ENCODE measurements at places on chromosomes 16 and 17.

GRCh38 chr17:68318103-68318991 lies 27.1 kb downstream of the ARSG start:
- DNase-seq: no peak

- DNase-seq: no peak
These were observed 63.5 kb upstream of the LGALS9 start for GRCh38 chr17:27567563-27567859.

- DNase-seq: no peak
These were observed 36.0 kb downstream of the CHD9 start for GRCh38 chr16:53090591-53091411.

GRCh38 chr17:79539944-79540705 lies 70.7 kb downstream of the RBFOX3 start:
- DNase-seq: no peak

- no peak for DNase-seq
These were observed 451.5 kb downstream of the TOX3 start for GRCh38 chr16:52095471-52095870.
